Stimulated activated CD4-positive, alpha-beta T cell treated with anti-CD3 and anti-CD28 coated beads, Interleukin-1b, Interleukin-23, amount 100 ng/mL, for 48 hours (primary cell): ENCODE measurements at places on chromosomes 4 and X.

- DNase-seq = peak; percentile 50
These were observed 4.5 kb downstream of the G6PD start for GRCh38 chrX:154541896-154542722.

DNA sequence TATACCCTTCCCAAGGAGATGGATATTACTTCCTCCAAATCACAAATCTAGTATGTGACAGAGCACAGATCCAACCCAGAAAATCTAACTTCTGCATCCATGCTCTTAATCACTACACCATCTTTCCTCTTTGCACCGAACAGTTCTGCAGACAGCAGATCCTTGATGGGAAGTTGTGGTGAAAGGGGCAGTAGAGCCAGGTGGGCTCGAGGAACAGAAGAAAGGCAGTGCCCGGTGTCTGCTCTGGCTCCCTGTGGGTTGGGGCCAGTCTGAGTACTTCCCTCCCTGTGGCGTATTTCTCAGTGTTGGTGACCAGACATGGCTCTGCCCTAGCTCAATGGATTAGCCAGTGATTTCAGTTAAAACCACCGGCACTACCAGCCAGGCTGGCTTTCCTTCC lies 15.3 kb downstream of the HOPX start:
- no peak for DNase-seq

DNA sequence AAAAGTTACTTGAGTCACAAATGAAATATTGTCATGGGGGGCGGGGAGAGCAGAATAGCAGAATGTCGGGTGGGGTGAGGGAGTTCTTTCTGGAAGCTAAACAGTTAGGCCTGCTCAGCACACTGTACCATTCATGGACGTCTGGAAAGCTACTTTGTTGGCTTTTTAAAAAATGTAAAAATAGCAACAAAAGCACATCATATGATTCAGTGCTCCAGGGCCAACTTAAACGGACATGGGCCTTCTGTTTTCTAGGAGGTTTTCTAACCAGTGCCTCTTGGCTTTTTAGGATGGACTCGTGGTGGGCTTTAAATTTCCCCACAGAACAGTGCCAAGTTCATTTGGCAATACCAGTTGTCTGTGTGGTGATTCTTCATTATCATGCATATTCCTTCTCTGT lies 57.4 kb upstream of the CLCN4 start:
- no peak for DNase-seq

DNA sequence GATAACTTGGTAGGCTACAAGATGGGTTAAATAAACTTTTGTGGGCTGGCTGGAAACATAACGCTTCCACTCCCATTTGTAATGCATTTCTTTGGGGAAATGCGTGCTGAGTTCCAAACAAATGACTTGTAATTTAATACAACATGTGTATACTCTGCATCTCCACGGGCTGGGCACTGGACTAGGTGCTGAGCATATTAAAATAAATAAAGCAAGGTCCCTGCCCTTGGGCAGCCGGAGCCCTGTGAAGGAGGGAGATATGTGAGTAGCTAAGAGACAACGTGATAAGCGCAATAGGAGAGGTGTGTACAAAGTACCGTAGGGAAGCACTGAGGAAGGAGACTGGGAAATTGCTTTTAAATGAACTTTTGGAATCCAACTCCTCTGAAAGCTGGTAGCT lies 147.2 kb upstream of the RBPJ start:
- no peak for DNase-seq

DNA sequence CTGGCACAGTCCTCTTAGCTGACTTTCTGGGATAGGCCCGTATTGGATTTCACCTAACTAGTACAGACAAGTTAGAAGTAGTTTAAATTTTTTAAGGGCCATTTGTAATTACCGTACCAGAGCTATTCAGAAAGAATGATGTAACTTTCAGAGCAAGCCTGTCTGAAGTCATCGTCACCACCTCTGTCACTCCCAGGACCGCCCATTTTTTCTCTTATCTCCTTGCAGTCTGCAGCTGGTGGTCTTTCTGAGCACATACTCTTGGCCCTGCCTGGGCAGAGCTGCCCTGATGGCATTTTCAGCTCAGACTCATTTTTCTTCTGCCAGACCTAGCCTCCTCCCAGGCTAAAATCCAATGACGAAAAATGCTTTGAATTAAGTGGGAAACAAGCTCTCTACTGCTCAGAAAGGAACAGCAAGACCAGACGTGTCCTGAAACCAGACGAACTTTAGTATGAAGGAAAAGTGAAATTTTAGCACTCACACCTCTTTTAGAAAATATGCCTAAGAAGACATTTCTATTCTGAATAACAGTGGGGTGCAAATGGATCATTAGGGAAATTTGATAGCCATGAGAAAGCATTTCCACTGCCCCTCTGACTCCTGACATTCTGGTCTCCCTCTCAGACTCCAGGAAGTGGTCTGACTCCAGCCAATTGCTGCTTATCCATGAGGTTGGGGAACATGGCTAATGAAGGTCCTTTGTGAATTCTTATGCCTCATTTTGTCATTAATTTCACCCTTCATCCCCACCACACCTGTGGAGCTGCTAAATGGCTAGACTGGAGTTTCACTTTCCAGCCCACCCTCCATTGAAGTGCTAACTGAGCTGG lies 162.4 kb upstream of the GYPA start:
- no peak for DNase-seq

- peak; percentile 84 for DNase-seq
These were observed 223.4 kb downstream of the BCOR start for GRCh38 chrX:39874202-39874816.

DNA sequence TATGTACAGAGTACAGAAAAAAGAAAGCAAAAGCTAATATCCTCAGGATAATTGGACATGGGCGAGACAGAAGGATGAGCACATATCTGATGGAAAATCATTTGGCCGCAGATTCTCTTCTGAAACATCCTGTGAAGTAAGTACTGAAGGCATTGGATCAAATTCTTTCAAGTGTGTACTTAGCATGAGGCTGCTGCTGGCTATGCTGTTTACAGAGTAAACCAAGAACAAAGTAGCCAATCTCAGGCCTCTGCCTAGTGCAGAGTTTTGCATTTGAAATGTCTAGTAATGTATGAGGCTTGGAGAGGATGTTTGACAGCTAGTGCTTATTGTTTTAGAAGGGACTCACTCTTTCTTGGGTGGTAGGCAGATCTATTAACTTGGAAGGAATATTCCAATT lies 128.5 kb downstream of the MAGEC2 start:
- DNase-seq = no peak

DNA sequence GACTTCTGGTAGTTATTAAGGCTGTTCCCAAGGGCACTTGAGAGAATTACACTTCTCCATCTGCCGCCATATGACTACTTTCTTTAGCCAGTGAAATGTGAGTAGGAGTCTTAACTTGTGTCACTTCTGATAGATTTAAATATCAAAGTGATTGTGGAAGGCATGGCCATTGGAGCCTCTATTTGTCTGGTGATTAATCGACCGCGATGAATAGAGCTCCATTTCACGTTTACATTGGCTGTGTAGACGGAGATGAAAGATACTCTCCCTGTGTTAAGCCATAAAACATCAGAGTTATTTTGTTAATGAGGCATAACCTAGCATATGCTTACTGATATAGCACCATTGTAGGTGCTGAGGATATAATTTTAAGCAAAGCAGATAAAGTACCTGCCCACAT lies 852.4 kb downstream of the CCSER1 start:
- DNase-seq = no peak

- DNase-seq = no peak
These were observed 59.4 kb downstream of the PHF8 start for GRCh38 chrX:53984895-53985294.
